CD4-positive, alpha-beta T cell (primary cell): ENCODE measurements at places on chromosomes 2 and 18. TPM values are rescaled to one million over a fixed set of nuclear protein-coding genes. Genes with fewer than 3 reads are reported as not detected.

The CLEC4F gene
- total RNA-seq, result not detected

The UGGT1 gene
- total RNA-seq, result 28.4 TPM

The AQP12B gene
- total RNA-seq, result not detected

The UCN gene
- 1.8 TPM for total RNA-seq

The SAG gene
- total RNA-seq, result 0.22 TPM

The PREPL gene
- 31.4 TPM for total RNA-seq

The AOX1 gene
- total RNA-seq, result not detected

DNA sequence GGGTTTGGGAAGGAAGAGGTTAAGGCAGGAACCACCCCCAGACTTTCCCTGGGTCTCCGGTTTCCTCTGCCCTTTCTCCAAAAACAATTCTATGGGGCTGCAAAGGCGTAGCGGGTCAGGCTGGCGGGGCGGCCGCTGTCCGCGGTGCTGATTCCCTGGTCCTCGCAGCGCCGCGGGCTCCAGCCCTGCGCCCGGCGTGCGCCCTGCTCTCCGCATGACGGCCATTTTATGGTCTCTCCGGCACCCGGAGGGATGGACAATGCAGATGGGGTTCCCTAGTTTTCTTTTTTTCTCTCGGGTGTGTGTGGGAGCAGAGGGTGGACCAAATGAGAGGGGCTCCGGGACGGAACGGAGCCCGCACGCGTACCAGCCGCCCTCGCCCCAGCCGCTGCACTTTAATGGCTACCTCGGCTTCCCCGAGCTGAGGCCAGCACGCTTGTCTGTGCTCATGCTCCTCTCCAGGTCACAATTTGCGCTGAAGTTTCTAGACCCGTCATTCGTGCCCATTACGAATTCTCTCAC lies 1.6 kb downstream of the ST8SIA3 start:
- peaks cover 33% of the 10 kb centered on the region for H3K27me3 ChIP-seq
- H3K27ac ChIP-seq, result no peak overlapping the region
- no peak overlapping the region for H3K4me3 ChIP-seq
- no peaks in the 10 kb centered on the region for H3K36me3 ChIP-seq
- DNase-seq, result no peak

- H3K27ac ChIP-seq, result no peak overlapping the region
- no peaks in the 10 kb centered on the region for H3K4me1 ChIP-seq
- DNase-seq, result no peak
- H3K27me3 ChIP-seq, result no peaks in the 10 kb centered on the region
- no peak overlapping the region for H3K4me3 ChIP-seq
These were observed 4.0 kb downstream of the FLACC1 start for GRCh38 chr2:201353116-201353515.

GRCh38 chr2:100817388-100817985 lies 2.5 kb upstream of the NPAS2 start:
- H3K4me3 ChIP-seq, result no peak overlapping the region
- no peak for DNase-seq
- peaks cover 11% of the 10 kb centered on the region for H3K27me3 ChIP-seq
- H3K4me1 ChIP-seq, result peaks cover 30% of the 10 kb centered on the region

DNA sequence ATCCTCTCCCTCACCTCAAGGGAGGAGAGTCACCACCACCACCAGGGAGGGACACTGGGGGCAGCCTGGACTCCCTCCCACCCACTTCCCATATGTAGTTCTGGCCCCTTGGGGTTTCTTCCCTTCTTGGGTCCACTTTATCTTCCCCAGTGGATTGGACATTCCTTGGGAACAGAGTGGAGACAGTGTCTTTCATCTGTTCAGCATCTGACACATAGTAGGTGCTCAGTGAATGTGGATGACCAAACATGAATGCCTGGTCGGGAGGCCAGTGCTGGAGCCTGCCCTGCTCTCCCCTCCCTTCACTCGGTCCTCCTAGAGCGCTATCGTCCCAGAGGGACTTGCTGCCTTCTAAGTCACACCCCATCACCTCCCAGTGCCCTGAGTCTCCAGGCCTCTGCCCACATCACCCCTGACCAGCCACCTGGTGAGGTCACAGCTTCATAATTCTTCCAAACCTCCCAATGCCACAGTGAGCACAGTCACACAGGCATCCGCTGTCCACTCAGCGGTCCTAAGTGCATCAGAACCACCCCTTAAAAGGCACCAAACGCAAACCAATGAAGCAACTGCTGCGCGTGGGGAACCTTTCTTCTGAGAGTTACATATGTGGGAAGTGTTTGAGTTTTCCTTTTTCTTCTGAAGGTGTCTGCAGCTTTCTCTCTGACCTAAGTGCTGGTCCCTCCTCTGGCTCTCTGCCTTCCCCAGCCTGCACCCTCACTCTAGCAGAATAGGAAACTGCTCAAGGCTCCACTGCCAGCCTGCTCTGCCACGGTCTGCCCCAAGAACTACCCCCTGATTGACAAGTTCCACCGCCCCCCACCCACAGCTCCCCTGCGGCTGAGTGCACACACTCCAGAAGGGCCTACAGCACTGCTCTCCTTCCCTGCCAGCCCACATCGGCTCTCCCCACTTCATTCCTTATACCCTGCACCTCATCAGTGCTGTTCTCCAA lies 7.2 kb upstream of the SFXN5 start:
- DNase-seq, result no peak
- H3K4me3 ChIP-seq, result no peak overlapping the region
- H3K27ac ChIP-seq, result no peak overlapping the region
- no peaks in the 10 kb centered on the region for H3K4me1 ChIP-seq
- H3K27me3 ChIP-seq, result no peaks in the 10 kb centered on the region

DNA sequence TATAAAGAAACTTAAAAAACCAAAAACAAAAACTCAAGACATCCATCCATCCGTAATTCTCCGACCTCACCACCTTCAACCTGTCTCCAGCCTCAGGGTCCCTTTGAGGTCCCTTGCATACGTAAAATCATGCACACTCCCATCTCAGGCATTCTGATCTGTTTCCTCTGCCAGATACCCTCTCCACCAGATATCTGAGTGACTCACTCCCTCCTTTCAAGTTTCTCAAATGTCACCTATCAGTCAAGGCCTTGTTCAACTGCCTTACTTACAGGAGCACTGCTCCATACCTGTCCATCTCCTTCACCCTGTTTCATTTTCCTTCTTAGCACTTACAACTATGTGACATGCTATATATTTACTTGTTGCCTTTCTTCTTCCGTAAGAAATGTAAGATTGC lies 369.3 kb downstream of the NBAS start:
- no peak overlapping the region for H3K4me3 ChIP-seq
- no peak overlapping the region for H3K27ac ChIP-seq
- no peaks in the 10 kb centered on the region for H3K27me3 ChIP-seq
- no peak for DNase-seq
- H3K36me3 ChIP-seq, result peaks cover 12% of the 10 kb centered on the region

DNA sequence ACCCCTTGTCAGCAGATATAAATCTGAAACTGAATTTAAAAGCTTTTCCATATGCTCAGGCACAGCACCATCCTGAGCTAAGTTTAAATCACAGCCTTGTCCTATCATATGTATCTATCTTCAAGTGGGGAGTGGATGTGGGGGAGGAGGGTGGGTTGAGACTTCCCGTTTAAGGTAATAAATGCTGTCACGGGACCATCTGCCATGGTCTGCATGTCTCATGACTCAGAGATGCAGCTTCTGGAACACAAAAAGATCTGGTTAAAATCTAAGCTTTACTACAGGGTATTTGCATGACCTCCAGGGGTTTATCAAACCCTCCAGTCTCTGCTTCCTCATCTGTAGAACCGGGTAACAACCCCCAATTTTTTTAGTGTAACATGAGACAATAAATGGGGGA lies 377.7 kb upstream of the ST6GAL2 start:
- no peaks in the 10 kb centered on the region for H3K27me3 ChIP-seq
- H3K36me3 ChIP-seq, result no peaks in the 10 kb centered on the region

DNA sequence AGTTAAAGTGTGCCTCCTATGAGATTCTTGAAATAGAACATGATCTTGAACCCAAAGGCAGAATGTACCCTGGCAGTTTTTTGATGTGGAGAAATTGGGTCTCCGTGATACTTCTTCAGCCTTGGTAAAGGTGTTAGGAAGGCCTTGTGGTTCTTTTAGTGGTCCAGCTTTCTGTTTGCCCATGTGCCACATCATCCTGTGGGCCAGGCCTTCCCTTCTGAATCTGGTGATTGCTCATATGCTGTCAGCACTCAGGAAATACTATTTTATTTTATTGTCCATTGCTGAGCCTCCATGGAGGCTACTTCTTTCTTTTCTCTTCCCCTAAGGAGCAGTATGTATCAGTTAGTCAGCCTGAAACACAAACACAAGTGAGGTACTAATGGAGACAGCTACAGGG lies 52.9 kb downstream of the CCDC141 start:
- H3K4me1 ChIP-seq, result no peaks in the 10 kb centered on the region
- H3K4me3 ChIP-seq, result no peak overlapping the region
- DNase-seq, result no peak
- H3K27me3 ChIP-seq, result no peaks in the 10 kb centered on the region
- no peaks in the 10 kb centered on the region for H3K36me3 ChIP-seq
- H3K27ac ChIP-seq, result no peak overlapping the region

- DNase-seq, result no peak
- no peak overlapping the region for H3K27ac ChIP-seq
- H3K36me3 ChIP-seq, result no peaks in the 10 kb centered on the region
- H3K27me3 ChIP-seq, result no peaks in the 10 kb centered on the region
- no peak overlapping the region for H3K4me3 ChIP-seq
- H3K4me1 ChIP-seq, result no peaks in the 10 kb centered on the region
These were observed 38.4 kb downstream of the TBC1D8 start for GRCh38 chr2:101112772-101113157.

- no peak overlapping the region for H3K4me3 ChIP-seq
- no peak overlapping the region for H3K27ac ChIP-seq
- H3K36me3 ChIP-seq, result peaks cover 63% of the 10 kb centered on the region
- H3K27me3 ChIP-seq, result no peaks in the 10 kb centered on the region
- no peaks in the 10 kb centered on the region for H3K4me1 ChIP-seq
These were observed 38.0 kb downstream of the DPP4 start for GRCh38 chr2:162035981-162036380.

GRCh38 chr18:27185025-27185763 lies at the start of gene CHST9:
TSS of gene CHST9 (minus strand) at chr18:27185308. CDS start at chr18:27142809, 42,499 bp downstream.
- no peak for DNase-seq
- H3K27me3 ChIP-seq, result peaks cover 6% of the 10 kb centered on the region
- H3K27ac ChIP-seq, result no peak within 1 kb of the TSS
- H3K4me1 ChIP-seq, result no peaks in the 10 kb centered on the region
- no peak within 1 kb of the TSS for H3K4me3 ChIP-seq

DNA sequence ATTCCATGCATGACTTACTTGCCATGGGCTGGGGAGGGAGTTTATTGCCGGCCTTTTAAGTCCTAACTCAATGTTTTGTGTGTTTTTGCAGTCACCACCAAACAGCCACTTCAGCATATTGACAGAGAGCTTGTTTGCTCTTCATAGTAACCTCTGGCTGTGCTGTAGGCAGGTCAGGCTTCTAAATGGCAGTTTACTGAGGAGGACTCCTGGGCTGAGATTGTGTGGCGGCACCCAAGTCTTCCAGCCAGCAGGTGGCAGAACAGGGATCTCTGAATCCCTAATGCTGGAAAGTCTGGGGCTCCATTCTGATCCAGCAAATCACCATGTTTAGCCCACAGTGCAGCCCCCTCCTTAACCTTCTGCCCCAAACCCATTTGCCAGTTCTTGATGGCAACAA lies 121.2 kb downstream of the CAPN13 start:
- H3K4me1 ChIP-seq, result no peaks in the 10 kb centered on the region
- no peak overlapping the region for H3K27ac ChIP-seq
- DNase-seq, result no peak
- no peaks in the 10 kb centered on the region for H3K27me3 ChIP-seq

DNA sequence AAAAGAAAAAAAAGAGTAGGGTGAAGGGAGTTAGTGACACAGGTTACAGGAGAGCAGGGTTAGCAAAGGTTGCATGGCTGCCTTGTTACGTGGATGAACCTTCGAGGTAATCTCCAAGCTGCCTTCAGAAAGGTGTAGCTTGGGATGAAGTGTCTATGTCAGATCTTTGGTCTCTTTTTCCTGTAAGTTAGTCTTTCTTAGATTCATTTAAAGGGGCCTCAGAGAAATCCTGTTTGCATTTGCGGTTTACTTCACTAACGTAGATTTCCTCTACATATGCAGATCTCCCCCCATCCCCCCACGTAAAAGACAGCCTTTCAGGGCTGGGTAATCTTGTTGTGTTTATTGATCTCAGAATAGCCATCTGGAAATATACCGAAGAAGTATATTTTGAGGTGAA lies 83.7 kb downstream of the MTA3 start:
- no peaks in the 10 kb centered on the region for H3K36me3 ChIP-seq
- no peak overlapping the region for H3K4me3 ChIP-seq

DNA sequence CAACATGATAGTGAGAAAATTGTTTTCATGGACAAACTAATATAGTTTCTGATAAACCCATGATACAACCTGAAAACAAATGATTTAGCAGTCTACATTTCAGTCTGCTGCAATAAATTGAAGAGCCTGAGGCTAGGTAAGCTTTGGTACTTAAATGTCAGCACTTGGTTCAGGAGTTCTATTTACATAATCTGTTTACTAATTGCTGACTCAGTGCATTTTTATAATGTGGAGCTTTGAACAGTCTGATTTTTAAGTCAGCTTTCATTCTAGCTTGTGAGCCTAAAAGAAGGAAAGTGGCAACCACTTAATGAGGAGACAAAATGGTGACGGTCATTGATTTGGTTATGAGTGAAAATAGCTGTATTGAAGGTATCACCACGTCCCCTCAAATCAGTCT lies 488.6 kb downstream of the CPS1 start:
- no peaks in the 10 kb centered on the region for H3K27me3 ChIP-seq
- H3K4me3 ChIP-seq, result no peak overlapping the region
- H3K27ac ChIP-seq, result no peak overlapping the region
- DNase-seq, result no peak

DNA sequence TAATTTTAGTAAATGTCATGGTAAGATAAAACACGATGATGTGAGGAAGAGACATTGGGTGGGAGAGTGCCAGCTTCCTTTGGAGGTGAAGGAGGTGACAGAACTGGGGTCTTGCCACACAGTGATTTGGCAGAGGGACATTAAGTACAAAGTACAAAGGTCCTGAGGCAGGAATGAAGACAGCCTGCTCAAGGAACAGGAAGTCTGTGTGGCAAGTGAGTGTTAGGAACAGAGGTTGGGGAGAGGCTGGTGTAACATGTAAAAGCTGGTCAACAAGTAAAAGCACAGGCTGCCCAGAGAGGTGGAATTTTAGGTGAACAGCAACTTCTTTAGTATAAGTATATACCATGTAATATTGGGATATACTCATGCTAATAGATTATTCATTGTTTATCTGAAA lies 73.1 kb downstream of the INPP5D start:
- H3K36me3 ChIP-seq, result peaks cover 87% of the 10 kb centered on the region
- no peaks in the 10 kb centered on the region for H3K27me3 ChIP-seq
- H3K27ac ChIP-seq, result no peak overlapping the region
- H3K4me1 ChIP-seq, result peaks cover 15% of the 10 kb centered on the region
- no peak for DNase-seq

- H3K36me3 ChIP-seq, result no peaks in the 10 kb centered on the region
- H3K27ac ChIP-seq, result no peak overlapping the region
- no peaks in the 10 kb centered on the region for H3K27me3 ChIP-seq
These were observed 2.1 kb downstream of the DSEL start for GRCh38 chr18:67514465-67514864.
